ENCODE measurements at places on chromosomes 7 and 10. TPM values are rescaled to one million over a fixed set of nuclear protein-coding genes. Genes with fewer than 3 reads are reported as not detected.

DNA sequence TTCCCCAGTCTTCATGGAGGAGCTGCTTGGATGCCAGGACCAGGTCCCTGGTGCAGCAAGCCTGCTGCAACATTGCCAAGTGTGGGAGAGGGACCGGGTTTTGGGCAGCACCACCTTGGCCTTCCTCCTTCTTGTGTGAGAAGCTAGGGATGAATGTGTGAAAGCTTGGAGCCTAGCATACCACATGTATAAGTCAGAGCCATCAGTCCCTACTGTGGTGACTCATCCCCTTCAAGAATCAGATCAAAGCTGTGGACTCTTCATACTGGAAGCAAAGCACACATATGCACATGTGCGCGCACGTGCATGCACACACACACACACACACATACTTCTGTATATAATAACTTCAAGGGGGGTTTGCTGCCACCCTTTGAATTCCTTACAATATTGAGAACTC, 527.8 kb downstream of the LRMDA start:
- no peak for DNase-seq

GRCh38 chr10:78299851-78300468, 266.3 kb downstream of the RPS24 start:
- DNase-seq: no peak

The RAMP3 gene
- 5.7 TPM for total RNA-seq

GRCh38 chr7:158611541-158611940, 23.9 kb upstream of the PTPRN2 start:
- DNase-seq: no peak

The CRHR2 gene
- 0.16 TPM for total RNA-seq

- DNase-seq: no peak
These were observed 217.7 kb upstream of the FZD1 start for GRCh38 chr7:91046322-91047089.

The WNT8B gene
- 0.11 TPM for total RNA-seq

The ZNF804B gene
- 1.2 TPM for total RNA-seq

GRCh38 chr10:124505279-124505678, 43.7 kb downstream of the LHPP start:
- no peak for DNase-seq

DNA sequence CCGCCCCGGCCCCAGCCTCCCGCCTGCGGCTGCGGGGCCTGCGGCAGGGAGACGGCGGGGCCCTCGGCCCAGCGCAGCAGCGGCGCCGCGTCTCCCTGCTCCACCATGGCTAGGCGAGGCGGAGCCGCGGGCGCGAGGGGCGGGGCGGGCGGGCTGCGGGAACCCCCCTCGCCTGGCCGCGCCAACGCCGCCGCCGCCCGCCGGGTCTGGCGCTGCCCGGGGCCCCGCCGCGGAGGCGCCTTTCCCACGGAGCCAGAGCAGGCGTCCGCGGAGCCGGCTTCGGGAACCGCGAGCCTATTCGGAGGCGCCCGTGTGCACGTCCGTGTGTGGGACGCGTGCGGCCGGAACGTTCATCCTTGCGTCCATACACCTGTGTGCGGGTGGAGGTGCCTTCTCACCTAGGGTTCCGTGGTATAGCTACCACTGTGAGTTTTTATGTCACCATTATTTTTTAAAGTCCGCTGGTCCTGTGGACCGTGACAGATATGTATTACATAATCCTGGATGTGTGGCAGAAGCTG, at the start of gene DENND11:
DENND11 (minus strand) TSS at position 120 of the 521 bp plus-strand sequence; CDS start at position 107, 13 bp downstream.
- no peak for DNase-seq

- no peak for DNase-seq
These were observed 17.5 kb upstream of the KIF20B start for GRCh38 chr10:89683883-89684282.

DNA sequence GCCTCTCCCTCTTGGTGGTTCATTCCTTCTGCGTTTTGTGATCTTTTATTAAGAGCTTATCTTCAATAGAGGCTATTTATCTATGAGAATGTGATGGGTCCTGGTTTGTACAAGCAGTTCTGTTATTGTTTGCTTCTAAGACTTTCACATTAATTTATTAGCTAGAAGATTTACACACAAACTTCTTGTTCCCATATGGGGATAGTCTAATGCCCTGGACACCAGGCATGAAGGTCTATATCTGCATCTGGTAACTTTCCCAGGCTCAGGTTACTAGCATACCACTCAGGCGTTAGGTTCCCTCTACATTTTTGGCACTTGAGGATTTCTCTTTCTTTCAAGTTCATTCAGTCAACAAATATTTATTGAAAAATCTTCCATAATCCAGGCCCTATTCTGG, 7.7 kb downstream of the XPNPEP1 start:
- DNase-seq: no peak

The NEBL gene
- total RNA-seq: 28.4 TPM

- no peak for DNase-seq
These were observed 734.7 kb downstream of the KCNMA1 start for GRCh38 chr10:76902949-76903348.
